AG10803 (cell line): ENCODE measurements at places on chromosomes 2 and 18.
A peak's percentile ranks its signal among the peaks of the same experiment; 100 is the strongest.

DNA sequence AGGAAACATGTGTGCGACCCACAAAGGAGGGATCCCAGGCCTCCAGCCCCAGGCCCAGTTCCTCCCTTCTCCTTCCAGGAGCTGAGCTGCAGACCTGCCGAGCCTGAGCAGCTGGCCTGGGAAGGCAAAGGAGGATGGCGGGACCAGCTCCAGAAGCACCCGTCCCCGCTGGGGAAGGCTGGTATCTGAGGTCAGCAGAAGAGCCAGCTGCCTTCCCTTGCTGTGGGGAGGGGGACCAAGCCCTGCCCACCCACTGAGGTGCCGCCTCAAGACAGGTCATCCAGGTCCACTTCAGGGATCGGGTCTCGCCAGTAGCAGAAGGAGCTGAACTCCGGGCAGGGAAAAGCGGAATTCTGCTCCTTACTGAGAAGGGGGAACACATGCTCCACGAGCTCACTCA, 73.2 kb downstream of the EMILIN2 start:
- no peak for DNase-seq

GRCh38 chr2:213234641-213235040, 49.6 kb upstream of the SPAG16 start:
- DNase-seq: peak; percentile 37

DNA sequence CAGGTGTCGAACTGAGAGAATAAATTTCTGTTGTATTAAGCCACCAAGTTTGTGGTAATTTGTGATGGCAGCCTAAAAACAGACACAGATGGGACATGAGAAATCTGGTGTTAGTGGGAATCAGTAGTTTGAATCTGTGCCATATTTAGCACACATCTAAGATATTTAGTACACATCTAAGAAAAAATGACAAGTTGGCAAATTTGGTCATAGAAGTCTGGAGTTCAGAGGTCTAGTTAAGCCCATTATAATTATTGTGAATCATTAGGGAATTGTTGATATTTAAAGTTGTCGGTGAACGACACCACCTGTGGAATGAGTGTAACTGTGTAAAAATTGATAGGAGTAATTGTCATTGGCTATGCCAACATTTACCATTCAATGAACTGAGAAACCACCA, 1138.8 kb upstream of the TMEFF2 start:
- DNase-seq: no peak

GRCh38 chr2:58904095-58904494, 663.0 kb upstream of the FANCL start:
- DNase-seq: no peak

DNA sequence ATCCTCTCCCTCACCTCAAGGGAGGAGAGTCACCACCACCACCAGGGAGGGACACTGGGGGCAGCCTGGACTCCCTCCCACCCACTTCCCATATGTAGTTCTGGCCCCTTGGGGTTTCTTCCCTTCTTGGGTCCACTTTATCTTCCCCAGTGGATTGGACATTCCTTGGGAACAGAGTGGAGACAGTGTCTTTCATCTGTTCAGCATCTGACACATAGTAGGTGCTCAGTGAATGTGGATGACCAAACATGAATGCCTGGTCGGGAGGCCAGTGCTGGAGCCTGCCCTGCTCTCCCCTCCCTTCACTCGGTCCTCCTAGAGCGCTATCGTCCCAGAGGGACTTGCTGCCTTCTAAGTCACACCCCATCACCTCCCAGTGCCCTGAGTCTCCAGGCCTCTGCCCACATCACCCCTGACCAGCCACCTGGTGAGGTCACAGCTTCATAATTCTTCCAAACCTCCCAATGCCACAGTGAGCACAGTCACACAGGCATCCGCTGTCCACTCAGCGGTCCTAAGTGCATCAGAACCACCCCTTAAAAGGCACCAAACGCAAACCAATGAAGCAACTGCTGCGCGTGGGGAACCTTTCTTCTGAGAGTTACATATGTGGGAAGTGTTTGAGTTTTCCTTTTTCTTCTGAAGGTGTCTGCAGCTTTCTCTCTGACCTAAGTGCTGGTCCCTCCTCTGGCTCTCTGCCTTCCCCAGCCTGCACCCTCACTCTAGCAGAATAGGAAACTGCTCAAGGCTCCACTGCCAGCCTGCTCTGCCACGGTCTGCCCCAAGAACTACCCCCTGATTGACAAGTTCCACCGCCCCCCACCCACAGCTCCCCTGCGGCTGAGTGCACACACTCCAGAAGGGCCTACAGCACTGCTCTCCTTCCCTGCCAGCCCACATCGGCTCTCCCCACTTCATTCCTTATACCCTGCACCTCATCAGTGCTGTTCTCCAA, 7.2 kb upstream of the SFXN5 start:
- DNase-seq: no peak

DNA sequence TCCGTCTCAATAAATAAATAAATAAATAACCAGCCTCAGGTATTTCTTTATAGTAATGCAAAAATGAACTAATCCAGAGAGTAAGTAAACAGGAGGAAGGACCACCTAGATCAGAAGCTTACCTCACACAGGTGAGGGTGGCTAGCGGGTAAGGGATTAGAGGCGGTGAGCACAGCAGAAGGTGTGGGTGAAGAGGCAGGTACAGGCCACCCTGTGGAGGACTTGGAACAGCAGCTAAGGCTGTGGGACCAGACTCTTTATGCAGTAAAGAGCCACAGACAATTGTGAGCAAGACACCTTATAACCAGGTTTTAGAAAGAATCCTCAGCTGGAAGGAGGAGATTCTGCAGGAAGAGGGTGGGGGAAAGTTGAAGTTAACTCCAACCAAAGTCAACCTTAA, 34.2 kb upstream of the TTR start:
- no peak for DNase-seq

DNA sequence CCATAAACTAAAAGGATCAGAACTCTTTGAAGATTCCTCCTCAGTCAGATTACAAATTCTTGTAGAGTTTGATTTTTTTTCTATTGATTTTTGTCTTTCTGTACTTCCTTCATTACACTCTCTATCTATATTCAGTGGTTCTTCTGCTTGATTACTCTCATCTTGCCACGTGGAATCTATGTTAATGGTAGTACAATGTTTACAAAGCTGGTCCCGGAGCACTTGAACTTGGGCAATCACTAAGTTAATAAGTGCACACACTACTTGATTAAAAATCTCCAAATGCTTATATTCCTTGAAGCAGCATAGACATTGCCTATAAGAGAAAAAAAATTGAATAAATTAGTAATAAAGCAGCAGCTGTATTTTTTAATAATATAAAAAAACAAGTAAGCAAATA, 65.1 kb downstream of the USP34 start:
- DNase-seq: no peak

DNA sequence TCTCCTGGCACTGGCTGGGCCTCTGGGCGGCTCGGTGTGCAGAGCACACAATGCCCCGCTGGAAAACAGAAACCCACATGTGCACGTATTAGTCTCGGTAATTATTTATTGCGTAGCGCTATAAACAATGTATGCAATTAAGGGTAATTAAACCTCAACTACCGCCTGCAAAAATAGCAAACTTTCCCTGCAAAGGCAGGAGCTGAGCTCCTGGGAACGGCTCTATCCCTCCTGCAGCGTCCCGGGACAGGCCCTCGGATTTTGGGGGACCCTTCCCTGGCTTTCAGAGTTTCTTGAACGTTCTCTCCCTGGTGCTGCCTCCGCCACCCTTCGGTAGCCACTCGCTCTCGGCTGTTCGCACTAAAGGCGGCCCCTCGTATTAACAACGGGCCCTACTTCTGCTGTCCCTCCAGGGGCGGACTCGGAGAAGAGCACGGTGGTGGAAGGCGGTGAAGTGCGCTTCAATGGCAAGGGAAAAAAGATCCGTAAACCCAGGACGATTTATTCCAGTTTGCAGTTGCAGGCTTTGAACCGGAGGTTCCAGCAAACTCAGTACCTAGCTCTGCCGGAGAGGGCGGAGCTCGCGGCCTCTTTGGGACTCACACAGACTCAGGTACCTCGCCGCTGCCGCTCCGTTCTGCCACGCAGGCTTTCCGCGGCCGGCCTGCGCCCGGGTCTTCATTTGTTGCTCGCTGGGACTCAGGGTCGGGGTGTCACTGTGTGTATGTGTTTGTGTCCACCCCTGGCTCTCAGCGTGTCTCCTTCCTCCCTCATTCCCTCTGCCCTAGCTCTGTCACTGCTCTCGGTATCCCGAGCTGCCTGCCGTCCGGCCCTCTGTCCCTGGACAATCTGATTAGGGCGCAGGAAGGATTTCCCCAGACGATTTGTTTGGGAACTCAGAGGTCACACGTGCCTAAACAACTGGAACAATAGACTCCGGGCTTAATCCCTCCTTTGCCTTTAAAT, 1.2 kb downstream of the DLX1 start:
- no peak for DNase-seq

GRCh38 chr2:185507719-185508118, 230.9 kb upstream of the FSIP2 start:
- DNase-seq: no peak

GRCh38 chr2:178211943-178212342, 17.6 kb downstream of the OSBPL6 start:
- DNase-seq: no peak

DNA sequence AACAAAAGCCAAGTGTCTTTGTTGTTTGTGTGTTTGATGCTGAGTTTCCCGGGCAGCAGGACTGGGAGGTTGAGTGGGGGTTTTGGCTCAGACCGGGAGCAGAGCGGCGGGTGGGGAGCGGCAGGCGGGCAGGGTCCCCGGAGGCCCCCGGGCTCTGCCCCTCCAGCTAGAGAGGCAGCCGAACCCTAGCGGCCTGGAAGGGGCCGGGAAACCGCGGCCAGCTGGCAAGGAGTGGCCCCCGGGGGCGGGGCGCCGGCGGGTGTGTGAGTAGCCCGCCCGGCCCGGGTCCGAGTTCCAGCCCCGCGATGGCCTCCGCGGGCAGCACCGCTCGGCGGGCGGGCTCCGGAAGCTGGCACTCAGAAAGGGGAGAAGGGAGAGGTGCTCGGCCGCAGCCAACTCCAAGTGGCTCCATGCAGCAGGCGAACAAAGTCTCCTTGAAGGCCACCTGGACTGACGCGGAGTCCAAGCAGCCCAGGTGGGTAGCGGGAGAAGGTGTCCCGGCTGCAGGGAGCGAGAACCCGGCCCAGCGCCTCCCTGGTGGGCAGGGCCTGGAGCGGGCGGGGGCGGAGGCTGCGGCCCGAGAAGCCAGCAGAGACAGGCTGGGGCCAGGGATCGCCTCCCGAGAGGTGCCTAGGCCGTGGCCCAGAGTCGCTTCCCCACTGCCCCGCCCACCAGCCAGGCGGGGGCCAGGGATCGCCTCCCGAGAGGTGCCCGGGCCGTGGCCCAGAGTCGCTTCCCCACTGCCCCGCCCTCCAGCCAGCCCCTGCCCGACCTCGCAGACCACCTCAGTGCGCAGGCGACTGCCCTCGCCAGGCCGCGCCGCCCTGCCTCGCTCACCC, at the start of gene ANKRD53:
TSS of gene ANKRD53 (plus strand) at position 290 of the 839 bp plus-strand sequence. CDS start at position 306, 16 bp downstream.
- peak; percentile 31 for DNase-seq

DNA sequence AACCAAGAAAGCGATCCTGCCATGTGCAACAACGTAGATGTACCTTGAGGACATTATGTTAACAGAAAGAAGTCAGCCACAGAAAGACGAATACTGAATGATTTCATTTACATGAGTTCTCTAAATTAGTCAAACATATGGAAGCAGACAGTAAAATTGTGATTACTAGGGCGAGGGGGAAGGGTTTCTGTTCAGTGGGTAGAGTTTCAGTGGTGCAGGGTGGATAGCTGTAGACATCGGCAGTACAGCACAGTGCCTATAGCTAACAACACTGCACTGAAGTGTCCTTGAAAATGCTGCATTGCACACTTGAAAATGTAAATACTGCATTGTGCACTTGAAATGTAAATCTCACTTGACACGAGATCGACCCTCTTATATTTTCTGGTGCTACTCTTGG, 275.3 kb downstream of the GALR1 start:
- DNase-seq: no peak

- DNase-seq: no peak
Observed at GRCh38 chr2:20806286-20806685, 16.6 kb downstream of the LDAH start.

- no peak for DNase-seq
Observed at GRCh38 chr2:165522719-165523118, 53.2 kb downstream of the CSRNP3 start.

GRCh38 chr18:47254341-47254939, 3.0 kb upstream of the SKOR2 start:
- DNase-seq: peak; percentile 33

DNA sequence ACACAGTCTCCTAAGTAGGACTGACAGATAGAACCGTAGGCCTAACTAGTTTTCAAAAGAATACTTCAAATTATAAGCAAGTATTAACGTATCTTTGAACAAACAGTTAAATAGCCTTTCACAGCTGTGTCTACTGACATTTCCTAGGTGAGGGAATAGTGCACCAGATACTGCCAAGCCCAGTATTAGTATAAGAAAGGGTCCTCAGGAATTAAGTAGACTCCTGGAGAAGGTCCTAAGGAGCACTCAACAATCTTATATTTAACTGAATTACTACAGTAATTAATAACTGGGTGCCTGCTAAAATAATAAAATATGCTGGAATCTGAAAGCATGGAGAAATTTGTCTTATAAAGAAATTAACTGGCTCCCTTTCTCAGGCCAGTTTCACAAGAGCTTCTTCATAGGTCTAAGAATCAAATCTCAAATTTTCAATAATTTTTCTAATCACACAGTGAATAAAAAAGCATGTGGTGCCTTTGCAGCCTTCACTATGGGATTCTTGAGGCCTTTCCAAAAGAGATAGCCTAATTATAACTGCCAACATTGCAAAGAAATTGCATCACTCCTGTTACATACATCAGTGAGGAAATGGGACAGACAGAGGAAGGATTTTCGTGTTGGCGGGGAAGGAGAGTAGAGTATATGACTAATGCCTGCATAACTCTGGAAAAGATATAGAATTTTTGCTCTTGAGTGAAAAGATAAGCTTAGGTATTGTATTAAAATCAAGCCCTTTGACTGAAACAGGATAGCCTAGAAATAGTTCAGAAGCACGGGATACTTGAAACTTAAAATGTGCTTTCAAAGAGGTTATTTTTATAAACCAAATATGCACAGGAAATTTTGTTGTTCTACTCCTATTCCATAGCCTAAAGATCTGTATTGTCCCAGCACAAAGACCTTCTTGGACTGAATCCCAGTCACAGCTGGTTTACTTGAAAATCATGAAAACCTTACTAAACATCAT, 228.6 kb upstream of the STK17B start:
- peak; percentile 90 for DNase-seq

- DNase-seq: no peak
Observed at GRCh38 chr2:202039278-202040078, 5.8 kb downstream of the FZD7 start.

DNA sequence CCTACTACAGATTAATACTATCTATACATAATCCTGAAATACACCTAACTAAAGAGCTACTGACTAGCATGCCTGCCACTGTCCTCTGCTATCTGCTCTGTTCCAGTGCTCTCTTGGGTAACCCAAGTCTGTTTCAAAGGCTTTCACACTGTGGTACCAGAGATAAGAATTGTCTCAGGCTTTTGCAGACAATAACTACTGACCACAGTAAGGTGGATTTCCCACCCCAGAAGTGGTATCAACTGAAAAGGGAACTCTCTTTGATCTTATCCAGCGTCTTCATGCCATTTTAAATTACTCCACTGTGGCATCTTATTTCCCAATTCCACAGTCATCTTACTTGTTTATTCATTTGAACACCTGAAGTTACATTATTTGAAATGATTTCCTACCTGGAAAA, 190.2 kb downstream of the IKZF2 start:
- DNase-seq: no peak
